ENCODE measurements at places on chromosomes 11 and 22.

- no peak for DNase-seq
Measured at GRCh38 chr11:103968685-103969084, 67.8 kb upstream of the DDI1 start.

- no peak for DNase-seq
Measured at GRCh38 chr22:31137721-31138120, 2.6 kb downstream of the PLA2G3 start.

- no peak for DNase-seq
Measured at GRCh38 chr11:70578831-70579230, 180.5 kb downstream of the CTTN start.

DNA sequence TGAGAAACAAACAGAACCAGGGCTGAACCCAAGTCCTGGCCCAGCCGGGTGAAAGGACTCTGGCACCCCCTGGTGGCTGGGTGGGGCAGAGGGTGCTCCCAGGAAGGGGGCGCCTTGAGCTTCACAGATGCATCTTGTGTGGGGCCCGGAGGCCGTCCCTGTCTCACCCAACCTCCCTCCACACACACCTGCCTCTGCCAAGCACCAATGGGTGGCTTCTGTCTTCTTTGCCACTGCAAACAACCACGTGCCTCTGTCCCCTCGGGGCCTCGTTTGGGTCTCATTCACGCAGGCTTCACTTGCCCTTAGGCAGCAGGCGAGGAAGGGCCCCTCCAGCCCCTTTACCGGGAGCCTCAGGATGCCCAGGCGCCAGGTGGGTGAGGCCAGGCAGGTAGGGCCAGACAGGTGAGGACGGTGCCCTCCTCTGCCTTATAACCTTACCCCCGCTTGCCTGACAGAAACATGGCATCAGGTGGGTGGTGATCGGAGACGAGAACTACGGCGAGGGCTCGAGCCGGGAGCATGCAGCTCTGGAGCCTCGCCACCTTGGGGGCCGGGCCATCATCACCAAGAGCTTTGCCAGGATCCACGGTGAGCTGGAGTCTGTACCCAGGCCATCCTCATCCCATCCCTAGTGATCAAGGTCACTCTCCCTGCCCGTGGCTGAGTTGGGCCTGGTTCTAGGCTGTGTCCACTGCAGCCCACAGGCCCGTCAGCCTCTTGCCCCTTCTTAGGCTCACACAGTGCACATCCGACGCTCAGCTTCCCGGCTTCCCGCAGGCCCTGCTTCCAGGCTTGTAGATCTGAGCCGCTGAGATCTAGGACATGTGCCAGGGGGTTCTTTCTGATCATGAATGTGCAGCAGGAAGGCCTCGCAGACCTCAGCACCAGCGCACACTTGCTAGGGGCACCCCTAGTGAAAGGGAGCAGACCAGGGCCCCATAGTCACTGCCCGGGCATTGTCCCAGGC is 17.2 kb downstream of the POLR3H start:
- no peak for DNase-seq

DNA sequence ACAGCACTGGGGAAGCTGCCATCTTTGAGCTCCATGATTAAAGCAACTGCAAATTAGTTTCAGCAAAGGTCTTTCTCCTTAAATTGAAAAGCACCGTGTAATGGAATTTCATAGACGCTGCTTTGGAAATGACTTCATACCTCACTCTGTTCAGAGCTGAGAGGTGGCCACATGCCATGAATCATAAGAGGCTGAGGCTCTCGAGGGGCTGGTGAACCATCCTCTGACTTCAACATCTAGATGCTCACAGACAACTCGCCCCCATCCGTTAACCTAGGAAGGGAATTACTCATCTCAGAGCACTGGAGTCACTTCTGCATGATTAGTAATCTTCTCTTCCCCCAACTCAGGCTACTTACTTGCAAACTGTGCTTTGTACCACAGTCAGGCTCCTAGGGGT is 122.3 kb downstream of the RCN1 start:
- DNase-seq: no peak

GRCh38 chr22:45518580-45518991 is 15.9 kb downstream of the FBLN1 start:
- DNase-seq: no peak

DNA sequence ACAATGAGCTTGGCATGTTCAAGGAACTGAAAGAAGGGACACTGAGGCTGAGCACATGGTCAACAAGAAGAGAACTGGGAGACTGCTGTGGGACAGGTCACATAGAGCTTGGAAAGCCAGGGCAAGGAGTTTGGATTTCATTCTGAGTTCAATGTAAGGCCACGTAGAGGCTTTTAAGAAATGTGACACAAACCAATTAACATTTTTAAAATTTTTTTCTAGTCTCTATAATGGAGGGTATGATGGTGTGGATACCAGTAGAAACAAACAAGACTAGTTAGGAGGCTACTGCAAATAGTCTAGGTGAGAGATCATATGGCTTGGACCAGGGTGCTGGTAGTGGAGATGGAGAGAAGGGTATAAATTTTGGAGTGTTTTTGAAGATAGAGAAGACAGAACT is 56.7 kb downstream of the RAB30 start:
- no peak for DNase-seq

DNA sequence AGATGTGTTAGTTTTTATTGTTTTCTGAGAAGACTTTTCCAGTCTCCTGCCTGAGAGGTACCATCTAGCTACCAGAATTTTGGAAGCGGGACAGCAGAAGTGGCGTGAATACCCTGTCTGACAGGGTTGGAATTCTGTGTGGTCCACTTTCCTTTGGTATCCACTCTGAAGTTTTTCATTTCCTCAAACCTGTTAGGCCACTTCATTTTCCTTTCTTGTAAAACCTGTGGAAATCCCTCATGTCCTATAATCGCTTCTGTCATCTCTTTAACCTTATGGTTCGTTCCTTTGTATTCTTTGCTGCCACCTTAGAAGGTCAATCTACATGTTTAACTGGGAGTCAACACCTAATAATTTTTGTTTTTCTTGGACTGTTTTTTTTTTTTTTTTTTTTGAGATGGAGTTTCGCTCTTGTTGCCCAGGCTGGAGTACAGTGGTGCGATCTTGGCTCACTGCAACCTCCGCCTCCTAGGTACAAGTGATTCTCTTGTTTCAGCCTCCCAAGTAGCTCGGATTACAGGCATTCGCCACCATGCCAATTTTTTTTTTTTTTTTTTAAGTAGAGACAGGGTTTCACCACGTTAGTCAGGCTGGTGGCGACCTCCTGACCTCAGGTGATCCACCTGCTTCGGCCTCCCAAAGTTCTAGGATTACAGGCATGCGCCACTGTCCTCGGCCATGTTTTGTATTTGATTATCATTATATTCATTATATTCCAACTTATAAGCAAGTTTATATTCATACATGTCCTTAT is 7.1 kb downstream of the SFI1 start:
- DNase-seq: no peak

DNA sequence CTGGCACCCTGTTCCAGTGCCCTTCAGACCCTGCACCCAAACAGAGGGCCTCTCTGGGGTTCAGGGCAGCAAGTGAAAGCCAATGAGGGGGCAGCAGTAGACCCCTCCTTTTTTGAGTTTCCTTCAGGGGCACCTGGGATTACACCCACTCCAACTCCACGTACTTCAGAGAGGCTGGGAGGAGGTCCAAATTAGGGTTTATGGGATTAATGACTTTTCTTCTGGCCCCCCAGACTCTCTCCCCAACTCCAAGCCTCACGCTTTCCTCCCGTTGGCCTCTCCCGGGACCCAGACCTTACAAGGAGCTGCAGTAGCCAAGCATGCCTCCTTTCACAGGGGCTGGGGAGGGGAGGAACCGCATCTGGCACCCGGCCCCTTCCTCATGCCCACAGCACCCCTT is 101.7 kb downstream of the NECTIN1 start:
- DNase-seq: no peak

- DNase-seq: no peak
Measured at GRCh38 chr22:25419247-25420113, 145.0 kb upstream of the GRK3 start.

DNA sequence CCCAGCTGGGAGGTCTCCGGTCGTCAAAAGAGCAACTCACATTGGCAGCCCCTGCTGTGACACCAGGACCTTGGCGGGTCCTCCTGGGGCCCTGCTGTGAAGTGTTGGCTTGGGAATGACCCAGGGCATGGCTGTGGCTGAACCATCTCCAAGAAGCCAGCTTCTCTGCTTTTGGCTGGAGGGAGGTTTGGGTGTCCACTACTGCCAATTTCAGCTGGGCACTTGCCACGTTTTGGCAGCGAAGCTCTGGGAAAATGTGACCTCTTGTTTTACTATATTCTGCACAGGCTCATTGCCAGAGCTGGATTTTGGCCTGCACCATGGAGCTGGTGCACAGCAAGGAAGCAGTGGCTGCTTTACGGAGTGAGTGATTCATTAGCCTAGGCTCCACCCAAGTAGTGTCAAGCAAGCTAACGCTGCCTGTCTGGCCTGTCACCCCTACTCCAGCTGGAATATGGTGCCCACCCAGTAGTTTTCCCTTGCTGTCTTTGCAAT is 24.3 kb upstream of the SMCO4 start:
- DNase-seq: no peak

DNA sequence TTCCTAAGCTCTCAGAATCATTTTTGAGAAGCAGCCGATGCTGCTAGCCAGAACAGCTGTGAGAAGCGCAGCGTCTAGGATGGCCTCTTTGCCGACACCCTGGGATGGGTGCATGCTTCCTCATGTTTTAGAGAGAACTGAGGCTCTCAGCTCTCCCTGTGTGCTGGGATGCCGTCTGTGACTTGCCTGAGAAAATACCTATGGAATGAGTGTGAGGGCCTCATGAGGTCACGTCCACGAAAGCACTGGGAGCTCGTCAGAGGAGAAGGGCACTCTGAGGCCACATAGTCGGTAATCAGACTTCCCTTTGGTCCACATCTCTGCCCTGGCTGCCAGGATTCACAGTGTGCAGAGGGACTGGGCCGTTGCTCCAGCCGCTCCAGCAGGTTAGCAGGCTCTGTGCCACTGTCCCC is 54.7 kb downstream of the MICAL3 start:
- DNase-seq: no peak

DNA sequence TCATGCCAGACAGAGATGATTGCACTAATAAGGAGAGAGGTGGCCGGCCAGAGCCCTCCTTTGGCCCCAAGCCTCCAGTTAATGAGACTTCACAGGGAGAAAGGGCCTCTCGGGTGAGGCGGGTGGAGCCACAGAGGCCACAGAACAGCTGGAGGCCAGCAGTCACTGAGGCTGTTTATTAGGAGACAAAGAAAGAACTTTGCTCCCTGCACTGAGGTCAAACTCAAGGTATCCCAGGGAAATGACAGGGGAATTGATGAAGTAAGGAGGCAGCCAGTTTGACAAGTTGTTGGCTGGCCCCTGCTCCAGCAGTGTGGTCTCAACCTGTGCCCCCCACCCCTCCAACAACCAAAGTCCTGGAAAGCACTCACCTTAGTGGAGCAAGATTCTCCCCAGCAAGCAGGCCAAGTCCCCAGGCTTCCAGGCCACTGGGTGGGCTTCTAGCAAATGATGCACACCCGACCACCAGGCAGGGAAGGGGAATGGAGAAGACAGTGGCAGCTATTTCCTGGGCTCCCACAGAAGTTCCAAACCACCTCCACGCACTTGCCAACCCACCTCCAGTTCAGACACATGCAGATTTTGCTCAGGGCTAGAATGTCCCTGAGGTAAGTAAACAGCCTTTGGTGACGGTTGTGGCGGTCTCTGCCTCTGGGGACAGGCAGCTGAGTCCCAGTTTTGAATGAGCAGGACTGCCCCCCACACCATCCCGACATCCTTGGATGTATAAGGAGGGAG is 53.2 kb downstream of the RPUSD4 start:
- no peak for DNase-seq

- no peak for DNase-seq
Measured at GRCh38 chr11:35029979-35030682, 108.8 kb upstream of the CD44 start.

- no peak for DNase-seq
Measured at GRCh38 chr11:23280088-23280487, 419.8 kb upstream of the CCDC179 start.

- peak; percentile 39 for DNase-seq
Measured at GRCh38 chr11:36746886-36747710, 149.1 kb upstream of the RAG2 start.

DNA sequence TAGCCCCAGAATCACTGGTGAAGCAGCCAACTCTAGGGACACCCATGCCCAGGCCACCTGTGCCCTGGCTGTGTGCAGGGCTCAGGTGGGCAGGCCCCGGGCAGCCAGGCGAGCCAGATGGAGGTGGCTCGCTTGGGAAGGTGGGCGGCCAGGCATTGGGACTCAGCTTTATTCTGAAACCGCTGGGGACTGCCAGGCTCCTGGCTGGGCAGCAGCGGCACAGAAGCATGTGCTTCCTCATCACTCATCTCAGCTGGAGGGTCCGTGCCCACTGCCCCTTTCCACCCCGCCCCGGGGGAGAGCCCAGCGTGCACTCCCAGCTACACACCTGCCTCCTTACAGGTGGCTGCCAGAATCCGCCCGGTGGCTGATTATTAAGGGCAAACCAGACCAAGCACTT is 27.1 kb upstream of the SLC22A12 start:
- DNase-seq: no peak

DNA sequence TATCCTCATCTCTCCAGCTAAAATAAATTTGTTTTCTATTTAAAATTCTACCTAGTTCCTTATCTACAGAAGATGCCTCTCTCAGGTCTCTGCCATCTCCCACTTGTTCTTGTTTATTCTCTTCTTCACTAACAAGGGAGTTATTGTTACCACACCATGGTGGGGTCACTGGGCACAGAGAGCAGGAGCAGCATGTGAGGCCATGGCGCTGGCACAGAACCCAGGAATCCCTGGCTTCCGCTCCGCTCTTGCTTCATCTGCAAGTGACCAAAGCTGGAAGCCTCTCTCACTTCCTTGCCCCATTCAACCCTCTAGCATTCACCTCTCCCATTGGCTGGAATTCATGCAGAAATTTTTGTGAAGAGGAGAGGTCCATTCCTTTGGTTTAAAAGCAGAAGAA is 190.7 kb upstream of the NCAM1 start:
- no peak for DNase-seq

GRCh38 chr11:1129611-1130160 is 28.1 kb upstream of the MUC5AC start:
- DNase-seq: no peak

- DNase-seq: no peak
Measured at GRCh38 chr11:31651208-31651607, 141.6 kb downstream of the ELP4 start.

GRCh38 chr22:46918197-46918596 is 155.7 kb downstream of the TBC1D22A start:
- no peak for DNase-seq

DNA sequence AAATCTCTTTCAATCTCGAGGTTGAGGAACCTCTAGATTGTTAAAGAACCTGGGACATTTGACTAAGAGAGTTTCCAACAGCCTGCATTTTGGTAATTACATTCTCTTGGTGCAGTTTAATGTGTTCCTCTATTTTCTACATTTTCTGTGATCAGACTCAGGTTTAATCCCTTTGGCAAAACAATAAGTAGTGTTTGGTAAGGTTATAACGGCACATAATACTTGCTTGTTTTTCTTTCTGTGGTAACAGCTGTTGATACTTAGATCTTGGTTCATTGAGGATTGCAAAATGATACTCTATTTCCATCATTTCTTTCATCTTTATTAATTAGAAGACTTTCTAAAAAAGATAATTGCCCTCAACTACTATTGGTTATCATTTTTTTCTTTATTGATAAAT is 271.3 kb downstream of the SBF2 start:
- no peak for DNase-seq

GRCh38 chr11:79189601-79190000 is 251.2 kb downstream of the TENM4 start:
- no peak for DNase-seq

All from DMS 273 treated with DMSO at 0.1 percent for 48 hours (cell line).